A549 treated with RU486 at 1 μM for 4 hours (cell line): ENCODE measurements at places on chromosomes 13 and 19. TPM values are rescaled to one million over a fixed set of nuclear protein-coding genes. Genes with fewer than 3 reads are reported as not detected.

Gene TMEM255B
- total RNA-seq = 0.56 to 1.0 TPM (median 0.85 TPM) in 5 replicates

Gene MAB21L1
- not detected in 5 replicates for total RNA-seq

Gene PROZ
- total RNA-seq = not detected in 5 replicates

Gene UPF1
- 33.1 to 43.0 TPM (median 41.9 TPM) in 5 replicates for total RNA-seq

Gene CEBPA
- 5.6 to 11.1 TPM (median 9.3 TPM) in 5 replicates for total RNA-seq

Gene CATSPERD
- total RNA-seq = not detected in 5 replicates

Gene KCNN4
- total RNA-seq = 42.9 to 63.2 TPM (median 58.7 TPM) in 5 replicates

Gene ZNF296
- total RNA-seq = 6.5 to 11.0 TPM (median 10.4 TPM) in 5 replicates
